ENCODE measurements at places on chromosomes 12 and 14.

- DNase-seq, result no peak
These were observed 18.1 kb upstream of the KIF26A start for GRCh38 chr14:104120281-104120741.

GRCh38 chr12:55681142-55682077 lies 26.3 kb downstream of the ITGA7 start:
- no peak for DNase-seq

GRCh38 chr12:54351341-54351740 lies 12.9 kb downstream of the GPR84 start:
- no peak for DNase-seq

- DNase-seq, result no peak
These were observed 216.6 kb downstream of the PTPRO start for GRCh38 chr12:15538881-15539280.

DNA sequence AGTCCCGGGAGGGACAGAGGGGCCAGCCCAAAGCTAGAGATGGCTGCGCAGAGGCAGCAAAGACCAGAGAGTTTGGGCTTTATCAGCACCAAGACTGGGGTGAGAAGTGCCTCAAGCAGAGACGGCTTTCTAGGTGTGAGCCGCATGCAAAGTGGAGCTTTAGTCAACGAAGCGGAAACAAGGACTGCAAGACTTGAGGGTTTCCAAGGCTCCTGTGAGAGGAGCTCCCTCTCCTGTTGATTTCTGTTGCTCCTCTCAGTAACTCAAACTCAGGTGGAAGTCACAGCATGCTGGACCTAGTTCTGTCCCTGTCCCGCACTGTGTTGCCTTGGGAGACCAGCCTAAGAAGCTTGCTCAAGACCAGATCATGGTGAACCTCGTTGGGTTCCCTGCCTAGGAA lies 327.8 kb downstream of the MED13L start:
- no peak for DNase-seq

- DNase-seq, result no peak
These were observed 174.1 kb upstream of the PRMT8 start for GRCh38 chr12:3316776-3317480.

DNA sequence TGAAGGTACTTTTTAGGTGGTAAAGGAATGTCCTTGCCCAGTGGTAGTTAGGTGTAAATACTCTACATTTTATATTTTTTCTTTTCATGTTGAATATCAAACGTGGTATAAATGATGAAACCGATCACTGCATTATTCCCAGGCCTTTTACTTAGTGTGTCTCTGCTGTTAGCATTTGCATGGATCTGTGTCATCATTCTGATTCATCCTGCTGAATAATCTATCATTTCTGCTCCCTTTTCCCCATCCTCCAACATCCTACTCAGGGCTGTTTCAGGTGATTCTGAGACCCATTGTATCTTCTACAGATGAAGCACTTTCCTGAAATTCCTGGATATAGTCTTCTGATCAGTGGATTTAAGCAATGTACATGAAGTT lies 61.0 kb upstream of the PTHLH start:
- no peak for DNase-seq

GRCh38 chr14:42407153-42407552 lies 800.5 kb downstream of the LRFN5 start:
- no peak for DNase-seq

All from NCI-H187 (cell line).